CD4-positive, alpha-beta T cell treated with Interleukin-21 for 1 hour (primary cell): ENCODE measurements at places on chromosomes 6 and 20.

GRCh38 chr6:5260111-5260620, 584 bp downstream of the LYRM4 start:
- peak; percentile 77 for DNase-seq

DNA sequence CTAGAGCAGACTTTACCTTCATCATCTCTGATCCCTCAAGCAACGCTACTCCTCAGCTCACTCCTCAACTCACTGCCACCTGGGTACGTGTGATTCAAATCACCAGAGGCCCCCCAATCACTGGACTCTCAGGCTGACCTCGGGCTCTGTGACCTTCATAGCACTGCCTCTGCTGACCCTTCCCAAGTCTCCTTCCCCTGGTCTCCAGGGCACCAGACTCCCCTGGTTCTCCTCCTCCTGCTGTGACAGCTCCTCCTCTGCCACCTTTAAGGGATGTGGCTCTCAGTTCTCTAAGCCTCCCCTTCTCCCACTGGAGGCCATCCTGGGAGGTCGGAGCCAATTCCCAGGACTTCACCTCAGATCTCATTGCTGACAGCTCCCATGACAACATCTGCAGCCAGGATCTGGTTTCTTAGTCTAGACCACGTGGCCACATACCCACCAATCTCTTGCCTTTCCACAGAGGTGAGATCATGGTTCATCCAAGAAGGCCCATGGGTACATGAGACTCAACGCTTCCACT, 90.4 kb downstream of the NFATC2 start:
- DNase-seq = no peak

- no peak for DNase-seq
Observed at GRCh38 chr20:24059174-24059573, 70.6 kb upstream of the GGTLC1 start.

GRCh38 chr6:131368198-131368911, 204.7 kb upstream of the ARG1 start:
- DNase-seq = no peak

- no peak for DNase-seq
Observed at GRCh38 chr6:157219201-157220200, 103.8 kb downstream of the TMEM242 start.

GRCh38 chr6:32853541-32854375, at the start of the genes PSMB9 and TAP1:
Gene PSMB9, plus strand, starts transcription at chr6:32854192. Its CDS starts 38 bp downstream, at chr6:32854230.
Gene TAP1, minus strand, starts transcription at chr6:32853704. Its CDS starts 68 bp downstream, at chr6:32853636.
- peak; percentile 97 for DNase-seq

DNA sequence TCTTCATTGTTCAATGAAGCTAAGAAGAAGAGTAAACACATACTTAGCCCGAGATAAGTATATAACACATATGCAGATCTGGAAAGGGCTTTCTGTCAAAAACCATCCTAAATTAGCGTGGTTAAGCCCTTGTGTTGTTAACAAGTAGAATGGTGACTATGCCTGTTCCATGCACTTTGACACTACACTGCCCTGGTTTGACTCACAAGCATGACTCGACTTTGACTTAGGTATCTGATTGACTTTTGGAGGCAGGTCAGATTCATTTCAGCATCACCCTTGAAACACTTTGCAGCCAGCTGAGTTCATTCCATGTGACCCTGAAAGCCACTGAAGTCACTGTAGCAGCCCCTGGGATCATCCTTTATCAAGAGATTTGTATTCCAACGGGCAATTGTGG, 239.8 kb downstream of the TBX18 start:
- no peak for DNase-seq
